ENCODE measurements at places on chromosomes 3 and 15. TPM values are rescaled to one million over a fixed set of nuclear protein-coding genes. Genes with fewer than 3 reads are reported as not detected.

The SLC27A2 gene
- not detected for total RNA-seq

The CD200R1 gene
- not detected for total RNA-seq

The DENND6A gene
- 20.5 TPM for total RNA-seq

- peak; percentile 77 for DNase-seq
These were observed 9.6 kb upstream of the PSMD2 start for GRCh38 chr3:184289426-184289938.

DNA sequence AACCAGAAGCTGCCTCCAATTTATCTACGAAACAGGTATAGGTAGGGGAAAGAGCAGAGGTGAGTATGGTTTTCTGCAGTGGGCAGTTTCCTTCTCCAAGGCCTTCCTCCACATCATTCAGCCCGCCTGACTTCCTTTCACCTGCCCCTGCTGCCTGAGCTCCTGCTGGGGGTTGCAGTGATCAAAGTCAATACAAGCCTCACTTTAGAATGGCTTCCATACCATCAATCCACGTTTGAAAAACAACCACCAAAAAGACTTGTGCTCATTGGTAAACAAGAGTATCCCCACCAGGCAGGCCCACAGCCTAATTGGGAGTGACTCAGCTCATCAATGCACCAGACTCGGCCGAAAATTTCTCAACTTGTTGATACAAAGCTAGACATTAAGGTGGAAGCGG, 159.9 kb downstream of the MAGI1 start:
- no peak for DNase-seq

DNA sequence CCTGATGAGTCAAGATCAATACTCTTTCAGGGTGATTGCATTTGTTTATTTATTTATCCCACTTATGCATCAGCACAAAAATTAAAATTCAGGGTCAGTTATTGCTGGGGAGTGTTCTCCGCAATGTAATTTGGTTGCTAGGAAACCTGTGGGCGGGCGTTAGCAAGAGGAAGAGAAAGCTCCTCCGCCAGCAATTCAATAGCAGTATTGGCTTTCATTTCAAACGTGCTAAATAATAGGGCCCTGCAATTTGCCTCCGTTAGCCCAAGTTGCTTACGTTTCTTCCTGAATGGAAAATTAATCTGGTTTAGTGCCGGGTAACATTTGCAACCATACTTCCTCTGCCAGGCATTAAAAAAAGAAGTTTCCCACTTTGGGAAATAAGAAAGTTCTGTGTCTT, 35.5 kb upstream of the PLCL2 start:
- peak; percentile 39 for DNase-seq

DNA sequence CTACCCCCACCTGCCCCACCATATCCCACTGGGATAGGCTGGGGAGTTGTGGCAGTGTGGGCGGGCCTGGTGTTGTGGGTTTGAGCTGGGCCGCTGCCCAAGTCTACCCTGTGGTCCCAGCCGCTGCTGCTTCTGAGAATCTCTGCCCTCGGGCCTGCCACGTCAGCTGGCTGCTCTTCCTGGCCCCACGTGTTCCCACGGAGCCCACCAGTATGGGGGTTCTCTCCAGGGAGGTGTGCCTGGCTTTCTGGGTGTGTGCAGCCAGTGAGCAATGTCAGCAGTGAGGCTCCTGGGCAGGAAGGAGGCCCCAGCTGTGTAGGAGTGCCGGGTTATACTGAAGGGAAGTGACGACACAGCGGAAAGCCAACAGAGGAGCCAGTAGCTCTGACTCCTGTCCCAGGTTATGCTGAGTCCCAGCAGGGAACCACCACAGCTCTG, 10.5 kb downstream of the GNAI2 start:
- no peak for DNase-seq

DNA sequence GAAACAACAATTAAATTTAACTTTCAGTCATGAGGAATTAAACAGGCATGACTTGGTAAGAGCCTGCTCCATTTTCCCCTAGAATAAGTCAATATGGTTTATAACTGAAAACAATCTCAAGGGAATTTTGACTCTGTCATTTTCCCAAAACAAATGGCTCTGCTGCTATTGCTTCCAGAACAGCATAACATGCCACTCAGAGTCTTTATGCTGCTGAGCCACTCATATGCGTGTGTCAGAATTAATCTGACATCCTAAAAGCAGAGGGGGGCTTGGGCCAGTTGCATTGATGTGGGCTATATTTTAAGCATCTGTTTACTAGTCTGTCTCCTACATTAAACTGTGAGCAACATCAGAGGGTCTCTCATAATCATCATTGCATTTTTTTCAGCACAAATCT, 111.1 kb upstream of the ABI3BP start:
- no peak for DNase-seq

DNA sequence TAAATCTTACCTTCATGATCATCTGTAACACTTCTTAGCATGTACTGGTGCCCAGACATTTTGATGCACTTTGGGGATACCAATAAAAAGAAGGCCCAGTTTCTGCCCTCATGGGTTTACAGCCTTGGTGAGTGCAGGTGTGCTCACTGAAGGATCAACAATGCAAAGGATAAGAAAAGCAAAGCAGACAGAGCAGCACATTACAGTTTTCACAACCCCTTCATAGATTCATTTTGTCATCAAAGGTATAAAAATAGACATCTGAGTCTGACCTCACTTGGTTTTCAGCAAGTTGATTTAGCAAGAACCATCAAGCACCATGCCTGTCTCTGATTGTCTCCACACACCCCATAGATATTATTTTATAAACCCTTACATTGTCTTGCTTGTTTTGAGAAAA, 77.6 kb downstream of the BFSP2 start:
- DNase-seq = no peak

GRCh38 chr3:65712140-65712539, 326.6 kb downstream of the MAGI1 start:
- DNase-seq = no peak

- DNase-seq = no peak
These were observed 1.0 kb upstream of the CCR5 start for GRCh38 chr3:46369675-46370132.

DNA sequence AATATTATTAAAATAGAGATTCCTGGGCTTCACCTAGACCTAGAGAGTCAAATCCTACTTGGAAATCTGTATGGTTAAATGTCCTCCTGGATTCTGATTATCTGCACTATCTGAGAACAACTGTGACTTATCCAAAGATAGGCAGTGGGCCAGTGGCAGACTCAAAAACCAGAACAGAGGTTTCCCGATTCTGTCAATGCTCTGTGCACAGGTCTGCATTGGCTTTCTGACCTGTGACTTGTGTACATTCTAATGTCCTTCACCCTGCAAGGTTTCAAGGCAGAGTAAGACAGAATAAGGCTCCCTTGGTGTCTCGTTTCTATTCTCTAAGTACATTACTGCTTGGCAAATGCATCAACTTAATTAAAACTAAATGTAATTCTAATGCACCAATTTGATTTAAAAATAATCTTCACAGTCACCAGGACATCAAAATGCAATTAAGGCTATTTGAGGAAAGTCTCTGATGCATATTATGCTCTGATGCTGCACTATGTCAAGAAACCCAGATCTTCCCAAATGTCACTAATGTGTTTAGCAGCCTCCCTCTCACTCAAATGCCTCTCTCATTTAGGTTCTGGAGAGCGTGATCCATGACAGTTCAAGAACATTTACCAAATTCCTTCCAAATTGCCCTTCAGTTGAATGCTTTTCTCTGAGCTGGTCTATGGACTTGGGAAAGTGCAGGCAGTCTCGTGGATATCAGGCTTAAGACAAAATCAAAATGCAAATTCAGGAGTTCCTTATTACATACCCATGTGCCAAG, 140.1 kb downstream of the STAC start:
- no peak for DNase-seq
